ENCODE measurements at places on chromosomes 7 and 10.

GRCh38 chr7:131061818-131062217 is 265.9 kb upstream of the MKLN1 start:
- DNase-seq: no peak

GRCh38 chr10:75845176-75845947 is 413.9 kb downstream of the LRMDA start:
- no peak for DNase-seq

- no peak for DNase-seq
These were observed 24.7 kb upstream of the PIK3CG start for GRCh38 chr7:106840342-106840741.

GRCh38 chr7:26583094-26583648 is 281.2 kb downstream of the SKAP2 start:
- peak; percentile 98 for DNase-seq

DNA sequence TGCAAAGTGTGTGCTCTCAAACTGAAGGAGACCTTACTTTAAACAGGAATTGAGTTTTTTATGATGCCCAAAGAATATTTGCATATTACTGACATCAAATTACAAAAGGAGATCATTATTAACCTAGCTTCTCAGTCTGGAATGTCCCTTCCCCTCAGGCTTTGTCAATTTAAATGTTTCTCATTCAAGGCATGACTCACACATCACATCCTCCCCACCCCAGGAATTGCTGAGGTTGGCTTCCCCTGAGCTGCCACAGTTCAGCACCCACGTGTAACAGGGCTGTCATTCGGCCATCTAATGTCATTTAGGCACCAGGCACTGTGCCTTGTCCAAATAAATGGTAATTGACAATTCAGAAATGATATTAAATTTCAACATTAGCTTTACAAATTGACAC is 305.9 kb upstream of the MGMT start:
- DNase-seq: no peak

GRCh38 chr7:147170341-147171012 is 1053.9 kb downstream of the CNTNAP2 start:
- DNase-seq: no peak

GRCh38 chr7:21422751-21423150 is 5.1 kb upstream of the SP4 start:
- DNase-seq: no peak

DNA sequence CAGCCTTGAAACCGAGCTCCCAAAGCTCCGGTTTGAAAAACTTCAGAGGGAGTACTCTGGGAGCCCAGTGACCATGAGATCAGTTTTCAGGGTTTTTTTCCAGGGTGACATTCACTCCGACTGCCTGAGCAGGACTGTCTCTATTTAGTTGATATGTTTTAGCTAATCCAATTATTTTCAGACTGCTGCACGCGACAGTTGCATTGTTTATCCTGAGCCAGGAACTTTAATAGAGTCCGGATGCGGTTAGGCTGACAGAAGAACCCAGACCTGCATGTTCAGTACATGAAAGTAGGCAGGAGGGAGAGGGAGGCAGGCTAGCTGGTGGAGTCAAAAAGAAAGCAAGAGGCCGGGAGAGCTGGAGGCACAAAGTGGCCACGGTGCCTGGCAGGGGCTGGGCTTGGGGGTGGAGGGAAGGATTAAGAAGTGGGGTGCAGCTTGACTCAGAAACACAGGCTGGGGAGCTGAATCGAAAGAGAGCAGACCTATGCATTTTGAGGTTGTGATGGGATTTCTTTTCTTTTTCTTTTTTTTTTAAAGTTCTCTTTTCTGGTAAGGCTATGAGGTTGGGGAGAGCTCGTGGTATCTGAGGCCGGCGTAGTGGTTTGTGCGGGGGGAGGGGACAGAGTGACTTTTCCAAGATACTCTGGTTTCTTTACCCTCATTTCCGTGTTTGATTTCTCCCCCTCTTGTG is 5.7 kb downstream of the GATA3 start:
- no peak for DNase-seq

DNA sequence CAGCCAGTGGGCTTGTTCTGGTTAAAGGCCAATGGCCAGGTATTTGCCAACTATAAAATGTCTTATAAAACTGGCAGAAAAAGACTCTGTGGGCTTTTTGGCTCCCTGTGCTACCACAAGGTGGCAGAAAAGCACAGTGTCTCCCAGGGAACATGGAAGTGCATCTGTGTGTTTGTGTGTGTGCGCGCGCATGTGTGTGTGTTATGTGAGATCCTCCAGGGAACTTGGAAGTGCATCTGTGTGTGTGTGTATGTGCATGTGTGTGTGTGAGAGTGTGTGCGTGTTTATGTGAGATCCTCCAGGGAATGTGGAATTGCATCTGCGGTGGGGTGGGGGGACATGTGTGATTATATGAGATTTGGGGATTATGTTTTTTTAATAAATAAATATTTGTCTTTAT is 30.2 kb upstream of the ABI1 start:
- peak; percentile 66 for DNase-seq

- DNase-seq: no peak
These were observed 42.7 kb upstream of the CHST3 start for GRCh38 chr10:71921324-71922027.

GRCh38 chr10:95831076-95831475 is 75.1 kb downstream of the ENTPD1 start:
- no peak for DNase-seq

DNA sequence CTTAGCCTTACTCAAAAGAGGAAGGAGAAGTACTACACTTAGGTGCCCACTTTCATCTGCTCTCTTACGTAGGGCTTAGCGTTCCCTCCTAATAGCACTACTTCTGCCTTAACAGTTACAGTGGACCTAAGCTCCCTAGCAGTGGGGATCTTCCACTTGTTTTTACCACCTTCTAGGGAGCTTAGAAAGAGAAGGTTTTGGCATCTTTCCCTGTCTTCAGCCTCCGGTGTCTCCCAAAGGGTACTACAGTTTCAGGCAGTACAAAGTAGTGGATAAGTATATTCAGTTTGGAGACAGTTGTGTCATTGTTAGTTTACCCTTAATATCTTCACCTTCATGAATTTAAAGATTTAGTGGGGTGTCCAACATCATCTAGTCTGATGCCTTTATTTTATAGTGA is 14.6 kb downstream of the CHRM2 start:
- DNase-seq: no peak

Measured in SHP77 treated with DMSO at 0.1 percent for 48 hours (cell line).